Right lobe of liver (tissue), 6 donors: ENCODE measurements at places on chromosomes 16 and 17. TPM values are rescaled to one million over a fixed set of nuclear protein-coding genes. Genes with fewer than 3 reads are reported as not detected.

Gene TADA2A
- total RNA-seq, result 7.2 TPM

Gene KRTAP9-8
- total RNA-seq, result not detected

Gene GP1BA
- not detected for total RNA-seq

Gene CBX8
- 4.7 TPM for total RNA-seq

Gene CCL8
- not detected for total RNA-seq

Gene PDP2
- total RNA-seq, result 12.0 TPM

Gene PRSS27
- total RNA-seq, result 0.98 TPM

Gene TMEM88
- total RNA-seq, result 0.92 TPM

Gene CD300E
- 0.56 TPM for total RNA-seq

Gene ADGRG3
- total RNA-seq, result 0.95 TPM

Gene NLRC3
- total RNA-seq, result 0.92 TPM

Gene TNP2
- total RNA-seq, result not detected

Gene CETP
- 11.8 TPM for total RNA-seq

Gene TSNAXIP1
- 0.42 TPM for total RNA-seq

Gene GNGT2
- total RNA-seq, result 0.61 TPM

Gene SHISA9
- not detected for total RNA-seq

Gene C16orf96
- total RNA-seq, result 0.10 TPM

Gene SLC25A10
- total RNA-seq, result 76.7 TPM

Gene ZNHIT3
- total RNA-seq, result 11.2 TPM

Gene HBA2
- total RNA-seq, result 80.7 TPM

Gene C16orf92
- total RNA-seq, result not detected

Gene NDE1
- 6.0 TPM for total RNA-seq

Gene LIMD2
- total RNA-seq, result 5.0 TPM

Gene CENPX
- 46.3 TPM for total RNA-seq

Gene BAIAP3
- total RNA-seq, result 5.6 TPM

Gene SLC16A6
- 0.19 TPM for total RNA-seq

Gene CCL1
- not detected for total RNA-seq

Gene DOC2B
- total RNA-seq, result 0.40 TPM

Gene CACNG5
- total RNA-seq, result not detected

Gene ACSM5
- 54.2 TPM for total RNA-seq

Gene TBC1D26
- not detected for total RNA-seq

Gene COL1A1
- total RNA-seq, result 62.9 TPM

Gene TBC1D3H
- not detected for total RNA-seq

Gene CFAP119
- total RNA-seq, result 0.29 TPM

Gene PNMT
- 0.37 TPM for total RNA-seq

Gene CCL3
- total RNA-seq, result not detected

Gene ATP2A3
- total RNA-seq, result 2.6 TPM

Gene SGCA
- 0.76 TPM for total RNA-seq

Gene HAGH
- total RNA-seq, result 77.9 TPM

Gene TPSAB1
- total RNA-seq, result 1.1 TPM

Gene SEPTIN1
- total RNA-seq, result 0.81 TPM

Gene HSPB9
- total RNA-seq, result 0.43 TPM

Gene KRT33A
- not detected for total RNA-seq

Gene FBXO39
- 0.49 TPM for total RNA-seq

Gene SLC2A4
- 1.9 TPM for total RNA-seq

Gene ACSF2
- total RNA-seq, result 39.0 TPM

Gene HOXB6
- total RNA-seq, result 0.44 TPM

Gene MT1X
- total RNA-seq, result 1,336 TPM

Gene PYDC1
- not detected for total RNA-seq

Gene UNC45B
- not detected for total RNA-seq

Gene NOXO1
- total RNA-seq, result 0.69 TPM

Gene RRAD
- total RNA-seq, result 3.0 TPM

Gene SEZ6L2
- total RNA-seq, result 0.49 TPM

Gene SAMD14
- 3.8 TPM for total RNA-seq
